ENCODE measurements at places on chromosomes 2 and 18.

GRCh38 chr2:139083121-139083520 lies 302.9 kb upstream of the NXPH2 start:
- DNase-seq, result no peak

- DNase-seq, result no peak
Measured at GRCh38 chr2:238136820-238137537, 1.5 kb upstream of the KLHL30 start.

- no peak for DNase-seq
Measured at GRCh38 chr2:200695601-200696000, 109.8 kb downstream of the AOX1 start.

DNA sequence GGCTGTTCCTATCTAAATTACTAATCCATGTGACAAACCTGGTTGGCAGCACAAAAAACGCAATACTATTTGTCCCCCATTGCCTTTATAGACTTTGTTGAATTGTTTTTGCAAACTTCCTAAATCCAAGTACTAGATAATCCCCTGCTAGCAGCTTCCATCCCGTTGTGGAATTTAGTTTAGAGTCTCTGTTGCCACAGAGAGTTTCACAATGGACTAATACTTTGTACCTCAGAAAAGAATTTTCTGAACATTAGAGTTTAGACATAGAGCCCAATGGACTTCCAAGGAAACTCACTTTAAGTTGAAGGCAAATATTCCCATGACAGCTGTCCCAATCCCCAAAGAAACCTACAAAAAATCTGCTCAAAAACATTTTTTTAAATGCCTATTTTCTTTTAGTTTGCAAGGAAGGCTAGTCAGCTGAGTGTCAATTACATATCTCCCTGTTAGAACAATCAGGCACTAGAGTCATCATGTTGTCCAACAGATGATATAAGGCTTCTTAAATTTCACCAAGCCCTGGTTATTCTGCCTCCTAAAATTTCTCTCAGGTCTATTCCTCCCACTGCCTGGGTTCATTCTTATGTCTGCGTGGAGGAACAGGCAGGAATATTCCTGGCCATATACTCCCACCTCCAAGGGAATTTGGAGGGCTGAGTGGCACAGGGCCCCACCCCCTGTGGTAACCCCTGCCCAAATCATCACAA lies 27.2 kb downstream of the RNF152 start:
- no peak for DNase-seq

GRCh38 chr2:171939743-171940071 lies 17.4 kb downstream of the HAT1 start:
- DNase-seq, result no peak

GRCh38 chr2:62334440-62335058 lies 138.6 kb downstream of the B3GNT2 start:
- DNase-seq, result no peak

- DNase-seq, result no peak
Measured at GRCh38 chr18:53458268-53458667, 766.2 kb downstream of the MBD2 start.

DNA sequence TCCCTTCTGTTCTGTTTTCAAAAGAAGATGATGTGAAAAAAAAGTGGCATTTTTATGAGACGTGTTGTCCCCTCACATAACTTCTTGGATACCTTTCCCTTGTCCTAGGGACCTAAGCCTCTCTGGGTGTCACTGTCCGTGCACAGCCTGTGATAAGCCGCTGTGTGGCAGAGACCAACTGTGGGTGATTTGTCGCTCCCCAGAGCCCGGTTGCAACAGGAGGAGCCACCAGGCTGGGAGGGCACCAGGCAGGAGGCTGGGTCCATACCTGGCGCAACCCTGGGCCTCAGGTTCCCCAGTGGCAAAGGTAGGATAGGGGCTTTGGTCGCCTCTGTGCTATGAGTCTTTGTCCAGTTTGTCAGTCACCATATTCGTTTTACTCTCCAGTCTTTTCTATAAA lies 82.1 kb downstream of the AGAP1 start:
- DNase-seq, result no peak

- DNase-seq, result no peak
Measured at GRCh38 chr2:114579542-114579941, 137.1 kb downstream of the DPP10 start.

GRCh38 chr2:66575625-66576310 lies 140.8 kb downstream of the MEIS1 start:
- no peak for DNase-seq

- no peak for DNase-seq
Measured at GRCh38 chr2:129203331-129203730, 776.1 kb upstream of the RAB6C start.

DNA sequence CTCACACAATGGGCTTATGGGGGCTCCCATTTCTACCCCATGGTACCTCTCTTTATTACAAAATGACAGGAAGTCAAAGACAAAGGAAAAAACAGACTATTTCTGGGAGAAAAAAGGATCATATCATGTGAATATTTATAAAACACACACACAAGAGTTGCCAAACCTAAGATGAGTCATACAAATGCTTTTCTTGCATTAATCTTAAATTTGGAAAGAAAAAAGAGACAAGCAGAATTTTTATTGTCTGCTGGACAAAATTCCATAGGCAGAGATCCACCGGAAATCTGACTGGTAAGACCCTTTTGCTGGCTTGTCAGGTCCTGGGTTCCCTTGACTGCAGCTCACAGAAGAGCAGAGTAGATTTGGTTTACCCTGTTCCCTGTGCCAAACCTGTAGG lies 1732.3 kb upstream of the PIK3C3 start:
- DNase-seq, result no peak

- DNase-seq, result no peak
Measured at GRCh38 chr2:217186152-217186551, 326.3 kb upstream of the TNP1 start.

DNA sequence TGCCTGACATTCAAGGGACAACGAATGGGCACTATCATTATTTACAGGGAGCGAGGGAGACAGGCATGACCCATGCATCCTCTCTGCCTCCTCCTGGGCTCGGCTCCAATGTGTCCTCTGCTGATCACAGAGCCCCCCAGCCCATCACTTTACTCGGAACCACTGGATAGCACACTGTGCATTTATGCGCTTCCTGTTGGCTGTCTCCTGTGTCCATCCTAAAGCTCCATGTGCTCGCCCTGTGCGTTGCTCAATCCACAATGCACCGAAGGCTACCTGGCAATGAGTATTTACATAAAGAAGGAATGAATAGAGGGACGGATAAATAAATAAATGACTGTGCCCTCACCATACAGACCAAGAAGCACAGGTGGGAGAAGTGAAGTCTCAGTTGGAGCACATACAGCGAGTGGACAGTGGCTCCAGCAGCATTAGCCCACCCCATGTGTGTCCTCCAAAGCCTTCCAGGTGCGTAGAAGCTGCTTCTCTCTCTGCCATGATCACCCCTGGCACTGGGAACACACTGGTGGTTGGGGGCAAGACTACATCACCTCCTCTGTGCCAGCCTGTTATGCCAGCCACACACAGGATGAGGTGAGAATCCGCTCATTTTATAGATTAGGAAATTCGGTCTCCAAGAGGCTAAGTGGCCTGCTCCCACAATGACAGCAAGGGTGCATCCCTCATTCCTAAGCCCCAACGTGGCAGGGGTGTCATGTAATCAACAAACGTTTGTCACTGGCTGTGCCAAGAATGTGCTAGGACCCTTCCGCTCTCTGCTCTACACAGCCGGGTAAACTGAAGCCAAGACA lies 2.3 kb upstream of the GDF7 start:
- DNase-seq, result no peak

- no peak for DNase-seq
Measured at GRCh38 chr2:224444783-224445182, 42.9 kb upstream of the FAM124B start.

- peak; percentile 70 for DNase-seq
Measured at GRCh38 chr2:47226132-47226922, 71.2 kb upstream of the STPG4 start.

DNA sequence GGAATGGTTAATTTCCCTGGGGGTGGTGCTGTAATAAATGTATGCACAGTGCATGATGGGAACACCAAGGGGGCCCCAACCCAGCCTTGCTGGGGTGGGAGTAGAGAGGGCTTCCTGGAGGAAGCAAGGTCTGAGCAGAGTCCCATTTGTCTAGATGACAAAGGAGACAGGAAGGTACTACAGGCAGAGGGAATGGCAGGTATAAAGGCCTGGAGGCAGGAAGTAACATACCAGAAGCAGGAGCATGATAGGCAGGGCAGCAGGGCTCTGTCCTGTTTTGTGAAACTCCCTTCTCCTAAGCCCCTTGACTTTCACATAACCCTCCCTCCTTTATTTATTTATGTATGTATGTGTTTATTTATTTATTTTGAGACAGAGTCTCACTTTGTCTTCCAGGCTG lies 3.9 kb downstream of the GMPPA start:
- no peak for DNase-seq

- DNase-seq, result no peak
Measured at GRCh38 chr2:15945909-15946705, 5.8 kb downstream of the MYCN start.

DNA sequence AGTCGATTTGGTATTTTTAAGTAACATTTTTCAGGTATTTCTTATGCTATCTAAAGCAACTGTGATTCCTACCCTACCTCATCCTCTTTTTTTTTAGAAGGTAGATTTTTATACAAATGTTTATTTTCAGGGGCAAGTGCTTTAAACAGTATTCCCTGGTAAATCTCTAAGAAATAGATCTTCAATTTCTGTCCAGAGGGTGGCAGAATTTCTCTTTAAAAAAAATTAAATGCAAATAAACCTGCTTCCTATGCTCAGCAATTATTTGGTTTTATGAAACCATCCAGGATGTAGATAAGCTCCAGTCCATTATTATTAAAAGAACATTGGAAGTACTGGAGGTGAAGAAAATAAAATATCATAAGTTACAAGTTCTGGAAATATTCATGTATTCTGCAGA lies 191.9 kb downstream of the MYO3B start:
- no peak for DNase-seq

GRCh38 chr2:191870744-191871143 lies 23.9 kb upstream of the CAVIN2 start:
- no peak for DNase-seq

- DNase-seq, result no peak
Measured at GRCh38 chr2:140269000-140269399, 1488.8 kb upstream of the NXPH2 start.

- DNase-seq, result no peak
Measured at GRCh38 chr18:38933322-38933721, 1367.7 kb upstream of the CELF4 start.

DNA sequence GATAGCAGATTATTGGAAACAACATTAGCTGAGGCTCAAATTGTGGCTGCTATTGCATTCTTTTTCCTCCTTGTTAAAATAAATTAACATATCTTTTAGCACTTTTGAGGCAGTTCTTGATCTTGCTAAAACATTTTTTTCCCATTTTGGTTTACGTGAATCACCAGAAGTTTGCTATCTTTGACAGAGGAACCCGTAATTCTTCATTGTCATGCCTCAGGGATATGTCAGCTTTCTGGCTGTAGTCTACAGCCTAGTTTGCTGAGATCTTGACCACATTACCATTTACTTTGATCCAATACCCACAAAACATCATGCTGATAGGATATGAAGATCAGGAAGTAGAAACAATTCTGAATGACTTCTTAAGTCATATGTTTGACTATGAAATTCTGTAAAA lies 25.1 kb upstream of the FANCL start:
- no peak for DNase-seq

GRCh38 chr2:83191316-83191715 lies 1267.8 kb downstream of the SUCLG1 start:
- DNase-seq, result no peak

DNA sequence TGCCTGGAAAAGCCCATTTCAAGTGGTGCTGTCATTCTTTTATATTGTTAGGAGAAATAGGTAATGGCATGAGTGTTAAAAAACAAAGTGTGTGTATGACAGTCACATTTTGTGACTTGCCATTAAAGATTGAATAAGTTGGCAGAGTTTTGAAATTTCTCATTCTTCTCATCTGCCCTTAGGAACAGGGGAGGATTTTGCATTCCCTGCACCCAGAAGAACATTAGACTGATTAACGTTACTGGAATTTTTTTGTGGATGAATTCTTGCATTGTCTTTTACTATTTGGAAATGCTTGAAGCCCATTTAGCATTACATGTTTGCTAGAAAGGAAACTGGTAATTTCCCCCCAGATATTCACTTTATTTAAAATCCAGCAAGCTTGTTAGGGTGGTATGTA lies 162.2 kb downstream of the BABAM2 start:
- no peak for DNase-seq

DNA sequence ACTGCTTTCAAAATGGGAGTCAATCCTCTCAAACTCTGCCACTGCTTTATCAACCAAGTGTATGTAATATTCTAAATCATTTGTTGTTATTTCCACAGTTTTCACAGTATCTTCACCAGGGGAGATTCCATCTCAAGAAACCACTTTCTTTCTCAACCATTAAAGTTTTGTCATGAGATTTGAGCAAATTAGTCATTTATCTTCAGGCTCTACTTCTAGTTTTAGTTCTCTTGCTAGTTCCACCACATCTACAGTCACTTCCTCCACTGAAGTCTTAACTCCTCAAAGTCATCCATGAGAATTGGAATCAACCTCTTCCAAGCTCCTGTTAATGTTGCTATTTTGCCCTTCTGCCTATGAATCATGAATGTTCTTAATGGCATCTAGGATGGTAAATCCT lies 545.8 kb downstream of the ARHGAP15 start:
- DNase-seq, result no peak

DNA sequence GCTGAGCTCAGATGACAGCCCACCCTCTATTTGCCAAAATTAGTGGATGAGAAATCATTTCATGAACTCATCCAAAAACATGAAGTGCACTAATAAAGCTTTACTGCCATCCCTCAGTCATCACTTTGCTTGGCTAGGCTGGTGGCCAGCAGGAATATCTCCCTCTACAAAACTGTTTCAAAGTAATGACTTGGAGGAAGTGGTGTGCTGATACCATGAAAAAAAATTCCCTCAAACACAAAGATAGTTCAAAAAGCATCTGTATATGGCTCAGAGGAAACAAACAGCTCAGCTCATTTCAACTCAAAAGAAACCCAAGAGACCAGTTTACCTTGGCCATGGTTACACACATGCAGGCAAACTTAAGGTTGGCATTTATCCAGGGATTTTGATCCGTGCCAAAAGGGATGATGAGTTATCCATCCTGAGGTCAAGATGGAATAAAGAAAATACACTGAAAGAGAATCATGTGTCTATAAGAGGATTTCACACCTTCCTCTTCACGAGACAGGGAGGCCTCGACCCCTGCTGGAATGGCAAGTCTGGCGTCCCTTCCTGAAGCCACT lies 18.4 kb upstream of the WIPF1 start:
- DNase-seq, result no peak

DNA sequence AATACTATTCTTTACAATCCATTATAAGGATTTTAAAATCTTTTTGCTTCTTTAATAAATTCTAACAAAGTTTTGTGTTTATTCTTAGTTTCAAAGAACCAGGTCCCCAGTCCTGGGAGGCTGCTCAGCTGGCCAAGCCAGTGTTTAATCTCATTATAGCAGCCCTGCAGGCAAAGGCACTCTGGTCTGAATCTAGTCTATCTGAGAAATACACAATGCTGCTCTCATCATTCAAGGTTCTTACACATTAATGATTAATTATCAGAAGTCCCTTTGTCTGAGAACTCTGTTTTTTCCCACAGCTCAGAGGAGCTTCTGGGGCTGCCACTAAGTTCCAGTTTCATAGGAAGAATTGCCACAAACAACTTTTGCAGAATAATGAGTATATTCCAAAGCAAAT lies 27.7 kb downstream of the KCTD18 start:
- no peak for DNase-seq

Measured in NCI-H2029 treated with DMSO at 0.1 percent for 48 hours (cell line).